ENCODE measurements at places on chromosomes 2 and 18.

DNA sequence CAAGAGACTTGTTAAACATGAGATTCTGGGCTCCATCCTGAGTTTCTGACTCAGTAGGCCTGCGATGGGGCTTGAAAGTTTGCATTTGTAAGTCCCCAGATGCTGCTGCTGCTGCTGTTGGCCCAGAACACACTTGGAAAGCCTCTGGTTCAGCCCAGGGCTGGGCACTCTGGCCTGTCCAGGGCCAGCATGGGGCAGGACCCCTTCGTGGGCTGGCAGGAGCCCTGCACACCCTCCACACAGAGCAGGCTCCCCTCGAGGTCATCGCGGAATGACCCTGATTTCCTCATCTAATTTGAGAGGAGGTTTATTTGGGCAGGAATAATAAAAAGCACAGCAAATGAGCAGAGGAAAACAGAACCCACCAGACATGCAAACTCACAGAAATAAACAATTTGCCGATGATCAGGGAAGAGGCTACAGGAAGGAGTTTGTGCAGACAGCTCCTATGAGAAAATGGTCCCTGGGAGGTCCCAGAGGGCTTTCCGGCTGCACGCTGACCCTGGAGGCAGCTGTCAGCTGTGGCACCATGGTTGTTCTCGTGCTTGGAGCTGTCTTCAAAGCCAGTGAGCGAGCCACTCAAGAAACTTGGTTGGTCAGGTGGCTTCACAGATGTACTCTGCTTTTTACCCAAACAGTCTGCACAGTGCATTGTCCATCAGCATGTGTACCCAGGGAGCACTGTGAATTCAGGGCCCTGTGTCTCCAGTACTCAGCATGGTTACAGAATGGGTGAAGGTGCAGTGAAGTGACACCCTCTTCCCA lies 119.3 kb downstream of the GLI2 start:
- DNase-seq = no peak

- DNase-seq = no peak
Measured at GRCh38 chr2:79717364-79718007, 204.6 kb downstream of the CTNNA2 start.

DNA sequence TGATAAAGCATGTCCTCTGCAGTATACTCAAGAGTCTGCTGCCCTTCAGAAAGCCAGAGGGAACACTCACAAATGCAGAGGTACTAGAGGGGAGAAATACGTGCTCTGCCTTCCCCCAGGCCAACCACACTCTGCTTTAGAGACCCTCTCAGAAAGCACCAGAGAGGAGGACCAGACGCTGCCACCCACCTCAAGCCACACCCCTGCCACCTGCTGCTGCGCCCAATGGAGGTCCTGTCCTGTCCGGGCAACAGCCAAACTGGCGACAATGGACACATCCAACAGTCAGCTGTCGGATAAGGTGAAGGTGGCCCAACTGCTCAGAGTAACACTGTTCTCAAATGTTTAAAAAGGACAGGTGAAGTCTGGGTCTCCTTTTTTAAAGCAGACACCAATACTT lies 44.6 kb downstream of the FAM168B start:
- DNase-seq = no peak

- DNase-seq = peak; percentile 67
Measured at GRCh38 chr2:241858206-241859016, at the start of gene PDCD1. Gene PDCD1 (minus strand): TSS chr2:241858894. CDS start chr2:241858838, 56 bp downstream.

GRCh38 chr18:48229552-48229981 lies 179.6 kb downstream of the ZBTB7C start:
- no peak for DNase-seq

All from CD4-positive, alpha-beta T cell treated with Interleukin-6 at 100 ng/mL for 8 hours (primary cell).